ENCODE measurements at places on chromosomes 6 and 20.

DNA sequence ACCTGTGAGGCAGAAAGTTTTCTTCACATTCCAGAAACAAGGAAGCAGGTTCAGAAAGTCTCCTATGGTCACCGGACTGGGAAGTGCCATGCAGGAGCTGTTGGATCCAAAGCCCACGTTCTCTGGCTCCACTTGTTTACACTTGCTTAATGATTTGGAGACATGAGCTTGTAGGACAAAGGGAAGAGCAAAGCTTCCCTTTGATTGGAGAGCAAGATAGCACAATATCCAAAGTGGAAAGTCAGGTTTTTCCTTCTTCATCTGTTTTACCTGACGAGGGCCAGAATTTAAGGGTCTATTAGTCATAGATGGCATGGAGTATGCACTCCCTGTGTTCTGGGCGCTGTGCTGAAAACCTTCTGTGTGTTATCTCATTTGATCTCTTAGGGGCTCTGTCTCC lies 81.2 kb downstream of the PDE7B start:
- DNase-seq = no peak

- no peak for DNase-seq
Measured at GRCh38 chr20:40563296-40563950, 125.6 kb downstream of the MAFB start.

- DNase-seq = no peak
Measured at GRCh38 chr6:168394606-168395005, 46.4 kb upstream of the SMOC2 start.

GRCh38 chr6:17365961-17366360 lies 27.4 kb upstream of the CAP2 start:
- DNase-seq = no peak

- no peak for DNase-seq
Measured at GRCh38 chr20:33304046-33304445, 21.0 kb downstream of the BPIFB1 start.

GRCh38 chr6:133160536-133160935 lies 80.6 kb upstream of the EYA4 start:
- DNase-seq = no peak

DNA sequence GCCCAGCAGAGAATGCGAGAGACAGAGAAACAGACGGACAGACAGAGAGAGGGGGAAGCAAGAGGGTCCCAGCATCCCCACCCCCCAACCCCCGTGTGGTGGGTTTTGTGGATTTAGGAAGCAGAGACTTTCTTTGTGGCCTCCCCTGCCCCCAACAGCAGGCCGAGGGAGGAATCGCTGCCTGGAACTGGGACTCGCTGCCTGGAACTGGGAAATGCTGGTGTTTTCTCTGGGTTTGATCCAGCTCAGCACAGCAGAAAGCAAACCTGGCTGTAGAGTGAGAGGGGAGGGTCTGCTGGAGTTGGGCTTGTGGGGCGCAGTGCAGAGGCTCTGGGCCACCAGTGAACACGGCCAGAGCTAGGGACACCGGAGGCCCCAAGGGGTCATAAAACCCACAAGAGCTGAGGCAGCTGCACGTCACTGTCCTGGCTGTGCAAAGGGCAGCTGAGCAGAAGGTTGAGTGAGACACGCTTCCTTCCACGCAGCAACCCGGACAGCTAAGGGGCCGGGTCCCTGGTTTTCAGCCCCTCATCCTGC lies 181.8 kb downstream of the TAF4 start:
- no peak for DNase-seq

DNA sequence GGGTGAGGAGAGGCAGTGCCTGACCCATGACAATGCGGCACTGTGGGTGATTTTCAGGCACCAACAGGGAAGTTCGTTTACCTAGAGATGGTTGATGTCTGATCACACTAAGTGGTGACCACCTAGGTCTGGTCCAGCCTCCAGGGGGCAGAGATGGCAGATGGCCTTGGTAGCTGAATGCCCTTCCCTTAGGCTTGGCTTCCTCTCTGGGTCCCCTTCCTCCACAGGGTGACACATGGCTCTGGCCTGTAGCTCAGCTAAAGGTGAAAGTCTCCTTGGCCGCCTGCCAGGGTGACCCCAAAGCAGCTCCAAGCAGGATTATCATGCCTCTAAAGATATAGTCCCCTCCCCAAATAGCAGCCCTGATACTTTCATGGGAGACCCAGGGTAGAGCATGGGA lies 6.4 kb downstream of the GDAP1L1 start:
- DNase-seq = no peak

DNA sequence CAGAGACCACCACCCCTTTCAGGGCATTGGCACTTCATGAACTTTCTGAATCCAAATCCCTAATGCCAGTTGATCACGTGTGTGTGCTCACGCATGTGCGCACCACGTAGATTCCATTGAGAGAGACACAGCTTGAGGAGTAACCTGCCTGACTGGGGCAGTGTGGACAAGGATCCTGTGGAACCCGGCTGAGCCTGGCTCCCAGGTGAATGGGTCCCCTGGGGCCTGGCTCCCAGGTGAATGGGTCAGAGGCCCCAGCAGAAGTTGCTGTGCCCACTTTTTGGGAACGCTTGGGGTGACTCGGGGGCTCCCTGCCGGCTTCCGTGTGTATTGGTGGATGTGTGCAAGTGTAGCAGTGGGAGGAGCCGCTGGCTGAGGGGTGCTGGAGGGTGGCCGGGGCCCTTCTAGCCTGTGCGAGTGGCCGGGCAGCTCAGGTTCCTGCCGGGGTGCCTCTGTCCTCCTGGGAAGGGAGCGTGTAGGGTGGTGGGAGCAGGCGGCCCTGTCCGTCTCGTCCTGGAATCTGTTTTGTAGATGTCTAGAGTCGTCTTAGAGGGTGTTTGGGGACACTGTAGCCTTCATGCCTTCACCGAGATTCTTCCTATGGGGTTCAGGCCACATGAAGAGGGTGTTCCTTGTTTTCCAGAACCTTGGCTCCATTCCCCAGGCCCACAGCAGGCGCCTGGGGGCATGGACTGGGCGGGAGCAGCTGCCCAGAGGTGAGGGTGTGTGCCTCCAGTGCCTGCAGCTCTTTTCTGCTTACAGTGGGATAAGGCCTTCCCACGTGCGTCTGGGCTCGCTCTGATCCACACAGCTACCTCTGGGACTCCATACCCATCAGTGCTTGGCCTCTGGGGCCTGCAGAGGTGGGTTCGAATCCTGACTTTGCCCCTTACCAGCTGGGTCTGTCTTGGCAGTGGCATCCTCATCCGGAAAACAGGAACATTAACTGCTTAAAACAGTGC lies 3.2 kb downstream of the RBM38 start:
- no peak for DNase-seq
